AG08396 (cell line): ENCODE measurements at places on chromosomes 7 and 10.
A peak's percentile ranks its signal among the peaks of the same experiment; 100 is the strongest.

GRCh38 chr10:128044961-128045832 is 81.0 kb downstream of the MKI67 start:
- no peak for DNase-seq

DNA sequence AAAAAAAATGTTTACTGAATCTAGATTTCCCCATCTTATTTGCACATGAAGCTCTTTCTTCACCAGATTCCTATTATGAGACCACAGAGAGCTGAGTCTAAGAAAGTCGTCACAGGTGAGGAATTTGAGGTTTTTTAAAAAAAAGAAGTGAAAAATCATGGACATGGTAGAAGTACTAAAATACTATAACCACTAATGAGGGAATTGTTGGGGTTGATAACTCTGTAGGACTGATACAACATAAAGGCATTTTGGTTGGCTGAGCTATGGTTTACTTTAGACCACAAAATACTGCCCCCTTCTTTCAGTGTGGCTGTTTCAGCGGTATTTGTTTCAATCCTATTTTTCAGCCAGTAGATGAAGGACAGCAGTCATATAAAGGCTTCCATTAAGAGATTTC is 1111.3 kb downstream of the TYW1 start:
- no peak for DNase-seq

DNA sequence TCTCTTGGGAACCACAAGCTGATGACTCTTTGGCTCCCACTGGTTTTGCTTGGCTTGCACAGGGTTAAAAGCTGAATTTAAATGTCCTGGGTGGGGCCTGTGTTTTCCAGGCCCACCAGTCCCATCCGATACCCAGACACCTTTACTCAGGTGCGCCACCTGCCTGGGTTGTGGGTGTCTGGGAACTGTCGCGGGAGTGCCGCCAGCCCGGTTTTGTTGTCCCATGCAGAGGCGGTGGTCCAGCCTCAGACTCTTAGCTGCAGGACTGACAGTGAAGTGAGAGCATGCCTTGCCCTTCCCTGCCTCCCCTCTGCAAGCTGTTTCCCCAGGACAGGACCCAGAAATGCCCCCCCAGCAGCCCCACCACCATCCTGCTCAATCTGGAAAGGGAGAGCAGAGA is 255.6 kb upstream of the ZNF32 start:
- DNase-seq, result no peak

GRCh38 chr7:86955895-86956503 is 103.5 kb downstream of the ELAPOR2 start:
- no peak for DNase-seq

- no peak for DNase-seq
These were observed 1.0 kb upstream of the KCP start for GRCh38 chr7:128911423-128912031.

DNA sequence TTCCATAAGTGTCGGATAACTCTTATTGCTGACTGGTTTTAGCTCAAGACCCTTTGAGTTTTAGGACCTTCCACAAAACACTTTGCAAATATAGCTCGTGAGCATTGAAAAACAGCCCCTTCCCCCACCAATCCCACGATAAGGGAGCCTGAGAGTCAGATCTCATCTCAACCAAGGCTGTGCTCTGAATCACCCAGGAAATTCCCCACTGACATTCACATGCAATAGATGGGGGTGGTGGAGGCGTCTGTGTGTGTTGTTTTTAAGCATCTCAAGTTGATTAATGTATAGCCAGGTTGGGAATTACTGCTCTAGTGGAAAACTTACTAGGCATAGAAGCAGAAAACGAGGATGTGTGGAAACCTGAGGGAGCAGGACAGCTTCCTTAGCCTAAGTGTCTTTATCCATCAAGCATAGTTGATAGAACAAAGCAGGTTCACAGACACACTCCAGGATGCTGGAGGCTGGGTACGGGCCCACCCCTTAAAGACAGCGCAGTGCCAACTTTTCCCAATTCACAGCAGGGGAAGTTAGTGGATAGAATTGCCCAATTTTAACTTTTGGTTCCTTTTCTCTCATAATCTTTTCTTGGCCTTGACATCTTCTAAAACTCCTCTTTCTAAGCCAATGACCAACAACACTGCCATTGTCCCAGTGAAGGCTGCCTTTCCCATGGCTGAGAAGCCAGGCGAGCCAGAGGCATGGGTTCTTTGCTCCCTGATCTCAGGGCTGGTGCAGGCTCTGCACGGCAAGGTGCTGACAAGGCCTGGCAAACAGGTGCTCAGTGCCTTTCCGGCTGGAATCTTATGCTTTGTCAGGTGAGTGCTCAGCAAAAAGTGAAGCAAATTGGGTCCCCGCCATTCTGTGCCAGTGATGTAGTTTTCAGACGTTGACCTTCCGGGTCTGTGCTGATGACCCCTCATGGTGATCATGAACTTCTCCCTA is 98.5 kb upstream of the INSIG1 start:
- DNase-seq, result peak; percentile 61

GRCh38 chr7:45138433-45139267 is 18.9 kb upstream of the RAMP3 start:
- DNase-seq, result no peak

DNA sequence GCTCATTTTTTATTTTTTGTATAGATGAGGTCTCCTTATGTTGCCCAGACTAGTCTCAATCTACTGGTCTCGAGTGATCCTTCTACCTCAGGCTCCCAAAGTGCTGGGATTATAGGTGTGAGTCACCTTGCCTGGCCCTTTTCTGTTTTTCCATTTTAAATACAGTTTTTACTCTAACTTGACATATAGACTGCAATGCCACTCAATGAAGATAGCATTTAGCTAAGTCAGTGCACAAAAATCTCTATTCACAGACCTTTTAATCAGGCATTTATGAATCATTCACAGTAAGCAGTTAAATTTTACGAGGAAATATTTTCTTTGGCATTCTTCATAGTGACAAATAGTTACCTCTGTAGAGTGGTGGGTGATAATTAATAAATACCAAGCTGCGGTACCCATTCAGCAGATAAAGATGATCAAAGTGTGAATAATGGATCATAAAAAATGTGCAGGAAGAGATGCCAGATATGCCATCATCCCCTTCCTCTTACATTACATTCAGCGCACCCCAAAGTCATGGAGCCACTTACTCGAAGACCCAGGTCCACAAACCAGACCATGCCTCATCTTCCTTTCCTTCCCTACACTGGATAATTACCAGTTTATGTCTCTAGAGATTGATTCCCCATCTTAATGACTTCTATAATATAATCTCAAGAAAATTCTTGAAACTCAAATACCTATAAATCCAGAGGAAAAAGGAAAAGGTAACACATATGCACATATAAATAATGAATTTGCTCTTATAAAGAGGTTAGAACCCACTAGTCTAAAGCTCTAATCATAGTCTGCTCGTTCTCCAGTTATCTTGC is 56.0 kb downstream of the UBE2H start:
- no peak for DNase-seq

DNA sequence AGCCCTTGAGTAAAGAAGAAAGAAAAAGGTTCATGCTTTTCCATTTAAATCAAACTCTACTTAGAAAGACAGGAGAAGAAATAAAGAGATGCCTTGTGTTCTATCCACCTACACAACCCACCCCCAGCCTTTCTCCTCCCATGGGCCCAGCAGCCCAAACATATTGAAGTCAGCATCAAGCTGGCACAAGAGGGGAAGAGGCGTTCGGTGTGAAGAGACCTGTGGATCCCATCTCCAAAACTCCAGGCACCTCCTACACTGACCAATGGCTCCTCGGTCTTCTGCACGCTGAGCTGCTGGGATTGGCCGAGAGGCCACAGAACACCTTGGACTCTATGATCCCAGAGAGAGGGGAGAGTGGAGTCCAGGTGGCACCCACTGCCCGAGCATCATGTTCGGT is 66.0 kb upstream of the CELF2 start:
- no peak for DNase-seq

- no peak for DNase-seq
These were observed 295.0 kb downstream of the PARD3 start for GRCh38 chr10:34520084-34520483.

DNA sequence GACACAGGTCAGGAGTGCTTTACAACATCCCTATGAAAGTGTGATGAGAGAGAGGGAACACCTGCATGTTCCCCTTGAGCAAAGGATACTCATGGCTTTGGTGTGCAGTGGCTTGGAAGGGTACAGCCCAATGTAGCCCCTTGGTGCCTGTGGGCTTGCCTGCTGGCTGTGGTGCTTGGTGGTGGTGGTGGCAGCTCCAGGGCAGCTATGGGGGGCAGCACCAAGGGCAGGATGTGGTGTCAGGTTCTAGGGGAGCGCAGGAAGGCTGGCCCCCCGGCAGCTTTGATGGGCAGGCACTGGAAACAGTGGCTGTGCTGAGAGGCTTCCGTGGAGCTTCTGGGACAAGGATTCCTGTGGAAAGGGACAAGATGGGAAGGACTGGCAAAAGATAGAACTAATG is 464.0 kb upstream of the ZMIZ1 start:
- no peak for DNase-seq

- no peak for DNase-seq
These were observed 120.1 kb downstream of the PTPN20 start for GRCh38 chr10:47031211-47031900.

GRCh38 chr10:51786016-51786683 is 86.8 kb upstream of the CSTF2T start:
- DNase-seq, result no peak

GRCh38 chr10:51244748-51245490 is 170.6 kb downstream of the PRKG1 start:
- peak; percentile 31 for DNase-seq

- no peak for DNase-seq
These were observed 198.7 kb downstream of the CXCL12 start for GRCh38 chr10:44186150-44186549.

GRCh38 chr10:132776821-132777220 is 9.1 kb downstream of the NKX6-2 start:
- DNase-seq, result no peak

GRCh38 chr10:101903827-101904550 is 60.4 kb upstream of the KCNIP2 start:
- no peak for DNase-seq

- no peak for DNase-seq
These were observed 141.0 kb downstream of the PLXNA4 start for GRCh38 chr7:132435016-132435990.

- DNase-seq, result no peak
These were observed 406.4 kb downstream of the SEMA3D start for GRCh38 chr7:84780158-84781124.

GRCh38 chr7:22094413-22095342 is 149.0 kb upstream of the CDCA7L start:
- peak; percentile 59 for DNase-seq

DNA sequence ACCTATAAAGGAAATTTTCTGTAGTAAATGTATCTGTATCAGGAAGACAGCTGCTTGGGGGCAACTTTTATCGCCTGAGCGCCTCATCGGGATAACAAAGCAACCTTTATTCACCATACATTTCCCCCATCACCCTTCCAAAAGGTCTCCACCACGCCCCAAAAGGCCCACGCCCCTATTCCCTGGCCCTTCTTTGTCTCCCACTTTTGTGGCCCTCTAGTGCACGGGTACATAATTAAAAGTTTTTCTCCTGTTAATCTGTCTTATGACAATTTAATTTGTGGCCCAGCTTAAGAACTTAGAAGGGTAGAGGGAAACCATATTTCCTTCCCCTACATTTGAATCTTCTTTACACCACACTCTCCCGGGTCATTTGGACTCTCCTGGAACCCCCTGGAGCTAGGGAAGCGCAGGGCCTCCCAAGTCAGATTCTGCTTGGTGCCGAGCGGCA is 625 bp downstream of the RP9 start:
- peak; percentile 18 for DNase-seq

DNA sequence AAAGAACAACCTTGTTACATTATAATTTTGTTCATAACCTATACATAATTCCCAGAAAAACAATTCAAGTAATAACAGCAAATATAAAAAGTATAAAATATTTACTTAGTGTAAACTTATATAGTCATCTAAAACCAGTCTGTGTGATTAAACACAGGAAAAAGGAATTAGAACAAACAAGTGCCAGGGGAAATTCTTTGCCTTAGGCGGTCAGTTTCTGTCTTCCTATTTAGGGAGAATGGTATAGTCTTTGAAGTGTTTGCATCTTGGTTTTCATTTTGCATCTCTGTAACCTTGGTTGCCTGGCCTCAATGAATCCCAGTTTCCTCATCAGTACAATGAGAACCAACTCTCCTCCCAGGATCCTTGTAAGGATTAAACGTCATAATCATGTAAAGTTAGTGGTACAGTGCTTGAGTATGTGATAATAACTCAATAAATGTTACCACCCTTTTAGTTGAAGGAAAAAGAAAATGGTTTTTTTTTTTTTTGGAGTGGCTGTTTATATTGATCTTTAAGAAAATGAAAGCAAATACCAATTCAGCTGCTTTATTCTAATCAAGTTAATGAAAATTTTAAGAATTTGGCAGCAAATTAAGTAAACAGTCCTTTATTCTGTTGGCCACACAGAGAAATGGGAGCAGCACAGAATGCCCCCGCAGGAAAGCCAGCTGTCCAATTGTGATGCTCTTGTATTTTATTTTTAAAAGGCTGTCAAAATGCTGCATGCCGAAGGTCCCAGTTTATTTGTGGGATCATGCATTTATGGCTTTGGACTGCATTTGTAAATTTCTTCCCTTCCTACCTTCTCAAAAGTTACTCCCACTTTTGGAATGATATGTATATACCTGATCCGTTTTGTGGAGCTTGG is 61.8 kb downstream of the SHH start:
- no peak for DNase-seq

DNA sequence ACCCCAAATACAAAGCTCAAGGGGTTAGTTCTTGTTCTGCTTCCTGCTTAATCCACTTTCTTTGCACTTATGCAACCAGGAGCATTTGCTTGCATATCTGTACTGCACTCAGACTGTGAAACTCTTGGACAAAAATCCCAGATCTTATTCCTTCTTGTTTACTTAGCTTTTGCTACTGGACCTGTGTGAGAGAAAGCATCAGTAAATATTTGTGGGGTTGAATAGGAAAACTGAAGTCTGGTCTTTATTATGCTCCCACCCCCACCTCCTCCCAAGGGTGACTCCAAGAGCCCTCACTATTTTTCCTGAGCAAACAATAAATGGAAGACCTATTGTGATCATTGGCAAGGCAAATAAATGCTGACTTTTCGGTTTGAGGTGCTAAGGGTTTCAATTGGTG is 57.1 kb upstream of the VSTM2A start:
- no peak for DNase-seq

GRCh38 chr10:75398692-75399460 is 2.7 kb downstream of the ZNF503 start:
- DNase-seq, result peak; percentile 44

- no peak for DNase-seq
These were observed 154.2 kb downstream of the SEMA3A start for GRCh38 chr7:84040355-84040754.

DNA sequence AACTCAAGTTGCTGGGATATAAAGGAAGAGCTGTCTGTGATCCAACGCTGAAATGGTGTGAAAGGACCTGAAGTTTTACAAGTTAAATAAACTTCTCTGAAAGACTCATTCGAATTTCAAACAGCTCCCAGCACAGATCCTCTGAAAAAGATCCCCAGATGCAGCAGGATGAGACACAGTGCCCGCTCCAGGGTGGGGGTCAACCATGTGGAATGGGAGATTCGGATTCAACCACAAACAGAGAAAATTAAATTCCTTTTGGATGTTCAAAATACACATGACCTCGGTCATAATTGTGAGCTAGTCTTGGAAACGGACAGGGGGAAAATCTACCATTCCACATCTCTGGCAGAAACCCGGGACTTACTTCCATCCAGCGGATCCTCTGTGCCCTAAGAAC is 119.6 kb downstream of the PRKAG2 start:
- DNase-seq, result peak; percentile 49

- DNase-seq, result no peak
These were observed 78.1 kb downstream of the MYOF start for GRCh38 chr10:93404048-93404354.

GRCh38 chr10:64546073-64546472 is 1024.9 kb downstream of the REEP3 start:
- no peak for DNase-seq
